Lower lobe of right lung (tissue), 2 donors: ENCODE measurements at places on chromosomes 4 and X. TPM values are rescaled to one million over a fixed set of nuclear protein-coding genes. Genes with fewer than 3 reads are reported as not detected.

GRCh38 chrX:55039471-55039870, 8.7 kb upstream of the ALAS2 start:
- no peak for DNase-seq
- H3K27me3 ChIP-seq = no peaks in the 10 kb centered on the region
- no peak overlapping the region for H3K4me3 ChIP-seq
- H3K36me3 ChIP-seq = no peaks in the 10 kb centered on the region

DNA sequence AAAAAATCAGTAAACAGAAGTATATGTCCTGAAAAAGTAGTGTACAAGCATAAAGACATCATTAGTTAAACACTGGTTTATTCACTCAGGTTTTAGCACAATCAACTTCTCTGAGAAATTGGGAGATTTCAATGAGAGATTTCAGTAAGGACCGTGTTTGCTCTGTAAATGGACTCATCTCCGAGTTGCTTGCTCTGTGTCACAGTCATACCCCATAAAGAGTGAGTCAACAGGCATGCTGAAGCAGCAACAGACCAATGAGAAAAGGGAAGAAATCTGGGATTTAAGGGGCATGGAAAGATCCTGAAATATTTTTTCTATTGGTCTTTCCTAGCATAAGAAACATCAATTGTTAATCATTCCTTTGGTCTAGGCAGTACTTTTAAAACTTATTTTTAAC, 4.7 kb downstream of the GLUD2 start:
- H3K27ac ChIP-seq = no peak overlapping the region
- no peaks in the 10 kb centered on the region for H3K27me3 ChIP-seq
- H3K4me1 ChIP-seq = no peaks in the 10 kb centered on the region
- H3K4me3 ChIP-seq = no peak overlapping the region
- DNase-seq = no peak

The IL1RAPL2 gene
- not detected for total RNA-seq

GRCh38 chrX:130330146-130330545, 9.6 kb upstream of the SLC25A14 start:
- H3K27me3 ChIP-seq = no peaks in the 10 kb centered on the region
- DNase-seq = no peak
- H3K27ac ChIP-seq = no peak overlapping the region

DNA sequence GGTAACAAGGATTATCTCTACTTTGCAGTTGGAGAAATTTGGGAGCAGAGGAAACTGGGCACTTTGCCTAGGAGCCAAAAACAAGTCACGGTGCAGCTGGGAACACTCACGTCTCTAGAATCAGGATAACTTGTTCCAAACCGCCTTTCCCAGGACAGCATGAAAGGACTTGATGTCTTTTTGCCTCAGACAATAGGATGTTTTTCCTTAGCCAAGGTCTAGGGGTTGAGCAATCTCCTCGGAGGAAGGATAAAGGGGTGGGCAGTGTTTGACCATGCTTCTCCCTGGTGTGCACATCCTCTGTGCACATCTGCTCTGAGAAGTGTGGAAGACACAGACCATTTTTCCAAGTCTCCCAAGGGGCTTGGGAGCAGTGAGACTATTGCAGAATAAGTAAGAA, 1.7 kb upstream of the SPARCL1 start:
- H3K27me3 ChIP-seq = no peaks in the 10 kb centered on the region
- peaks cover 19% of the 10 kb centered on the region for H3K4me1 ChIP-seq
- H3K36me3 ChIP-seq = no peaks in the 10 kb centered on the region
- H3K27ac ChIP-seq = peak overlapping the region; percentile 75

GRCh38 chr4:113822555-113823290, 61.2 kb upstream of the CAMK2D start:
- no peak for DNase-seq
- no peaks in the 10 kb centered on the region for H3K36me3 ChIP-seq
- no peak overlapping the region for H3K4me3 ChIP-seq
- no peaks in the 10 kb centered on the region for H3K4me1 ChIP-seq
- no peaks in the 10 kb centered on the region for H3K27me3 ChIP-seq

- no peak overlapping the region for H3K4me3 ChIP-seq
- no peaks in the 10 kb centered on the region for H3K36me3 ChIP-seq
- no peak overlapping the region for H3K27ac ChIP-seq
- no peaks in the 10 kb centered on the region for H3K4me1 ChIP-seq
- no peak for DNase-seq
Measured at GRCh38 chrX:146154191-146154590, 336.6 kb downstream of the SLITRK2 start.

DNA sequence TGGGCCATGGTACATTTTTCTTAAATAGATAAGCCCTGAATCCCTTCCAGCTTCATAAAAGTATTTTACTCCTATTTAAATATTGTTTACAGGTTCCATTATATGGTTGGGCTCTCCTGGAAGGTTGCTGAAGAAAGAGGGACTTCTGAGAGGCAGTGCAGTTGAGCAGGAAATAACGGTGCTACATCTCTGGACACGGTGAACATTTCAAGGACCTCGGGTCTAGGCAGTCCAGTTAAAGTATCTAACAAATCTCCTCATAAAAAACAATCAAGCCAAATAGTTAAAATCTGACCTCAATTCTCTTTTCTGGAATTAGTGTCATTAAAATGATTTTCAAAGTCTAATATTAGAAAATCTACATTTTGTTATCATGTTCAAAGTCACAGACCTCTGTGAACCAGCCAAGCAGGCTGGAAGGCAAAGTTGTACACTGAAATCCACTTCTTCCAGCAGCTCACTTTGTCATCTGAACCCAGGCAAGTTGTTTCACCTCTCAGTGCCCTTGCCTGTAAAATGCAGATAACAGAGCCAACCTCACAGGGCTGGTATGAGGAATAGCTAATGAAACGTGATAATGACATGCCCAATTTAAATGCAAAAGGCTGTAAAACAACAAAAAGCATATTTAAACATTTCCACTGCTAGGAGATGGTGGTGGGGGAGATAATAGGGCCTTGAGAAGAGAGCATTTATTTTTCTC, 267.0 kb upstream of the KLF3 start:
- H3K27ac ChIP-seq = no peak overlapping the region
- no peak overlapping the region for H3K4me3 ChIP-seq
- H3K4me1 ChIP-seq = no peaks in the 10 kb centered on the region
- no peaks in the 10 kb centered on the region for H3K27me3 ChIP-seq
- no peaks in the 10 kb centered on the region for H3K36me3 ChIP-seq
